Prostate gland (tissue), 2 donors: ENCODE measurements at places on chromosomes 7 and 10.

GRCh38 chr10:18577823-18578685, 73.3 kb downstream of the NSUN6 start:
- DNase-seq = no peak

- DNase-seq = no peak
Measured at GRCh38 chr10:89120931-89121763, 86.0 kb downstream of the CH25H start.

DNA sequence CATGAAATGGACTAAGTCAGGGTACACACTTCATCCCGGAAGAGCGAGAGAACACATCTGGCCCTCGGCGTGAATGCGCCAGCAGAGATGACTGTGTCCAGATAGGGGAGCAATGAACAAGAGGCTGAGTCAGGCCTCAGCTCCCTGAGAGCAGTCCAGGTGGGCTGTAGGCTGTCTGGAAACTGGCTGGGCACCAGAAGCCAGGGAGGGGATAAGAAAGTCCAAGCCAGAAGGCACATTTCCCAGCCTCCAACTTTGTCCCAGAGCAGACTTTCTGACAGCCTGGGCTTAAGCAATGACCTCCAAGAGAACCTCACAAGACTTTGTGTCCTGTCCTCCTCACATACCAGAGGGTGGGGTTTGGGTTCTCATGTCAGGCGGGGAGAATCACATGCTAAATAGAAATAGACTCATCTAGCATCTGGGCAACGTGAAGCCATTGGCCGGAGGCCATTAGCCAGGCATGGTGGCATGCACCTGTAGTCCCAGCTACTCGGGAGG, 157.2 kb downstream of the ARHGAP12 start:
- no peak for DNase-seq

GRCh38 chr10:30542895-30543288, 86.7 kb downstream of the LYZL2 start:
- no peak for DNase-seq

DNA sequence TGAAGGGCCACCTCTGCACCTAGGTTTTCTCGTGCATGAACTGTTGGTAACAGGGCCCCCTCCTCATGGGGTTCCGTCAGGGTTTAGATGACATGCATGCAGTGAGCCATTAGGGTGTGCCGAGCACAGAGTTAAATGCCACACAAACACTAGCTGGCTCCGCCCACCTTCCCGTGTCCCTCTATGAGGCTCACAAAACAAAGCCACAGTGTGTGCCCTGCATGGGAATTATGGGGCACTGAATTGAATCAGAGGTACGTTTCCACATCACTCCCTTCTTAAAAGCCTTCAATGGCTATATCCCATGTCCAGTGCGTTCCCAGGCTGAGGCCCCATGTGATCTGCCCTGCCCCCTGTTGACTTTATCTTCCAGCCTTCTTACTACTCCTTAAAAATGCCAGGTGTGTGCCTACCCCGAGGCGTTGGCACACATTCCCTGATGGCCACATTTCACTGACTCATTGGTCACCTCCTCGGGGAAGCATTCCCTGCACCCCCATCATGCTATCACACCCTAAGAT, 35.7 kb downstream of the GSDME start:
- no peak for DNase-seq

DNA sequence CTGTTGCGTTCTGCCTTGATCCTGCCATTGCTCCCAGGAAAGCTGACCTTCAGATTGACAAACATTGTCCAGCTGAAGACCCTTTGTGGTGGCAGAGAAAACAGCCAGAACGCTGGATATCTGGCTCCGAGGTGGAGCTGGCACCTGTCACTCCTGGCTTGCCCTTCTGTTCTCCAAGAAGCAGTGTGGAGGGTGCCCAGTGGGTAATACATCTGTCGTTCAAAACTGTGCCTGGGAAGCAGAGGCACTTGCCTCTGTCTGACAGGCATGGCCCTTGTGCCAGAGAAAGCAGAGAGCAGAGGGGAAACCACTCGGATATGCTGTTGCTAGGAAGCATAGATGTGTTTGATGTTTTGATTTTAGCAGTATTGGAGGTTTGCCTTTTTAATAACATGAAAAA, 231.4 kb downstream of the BMPER start:
- no peak for DNase-seq

DNA sequence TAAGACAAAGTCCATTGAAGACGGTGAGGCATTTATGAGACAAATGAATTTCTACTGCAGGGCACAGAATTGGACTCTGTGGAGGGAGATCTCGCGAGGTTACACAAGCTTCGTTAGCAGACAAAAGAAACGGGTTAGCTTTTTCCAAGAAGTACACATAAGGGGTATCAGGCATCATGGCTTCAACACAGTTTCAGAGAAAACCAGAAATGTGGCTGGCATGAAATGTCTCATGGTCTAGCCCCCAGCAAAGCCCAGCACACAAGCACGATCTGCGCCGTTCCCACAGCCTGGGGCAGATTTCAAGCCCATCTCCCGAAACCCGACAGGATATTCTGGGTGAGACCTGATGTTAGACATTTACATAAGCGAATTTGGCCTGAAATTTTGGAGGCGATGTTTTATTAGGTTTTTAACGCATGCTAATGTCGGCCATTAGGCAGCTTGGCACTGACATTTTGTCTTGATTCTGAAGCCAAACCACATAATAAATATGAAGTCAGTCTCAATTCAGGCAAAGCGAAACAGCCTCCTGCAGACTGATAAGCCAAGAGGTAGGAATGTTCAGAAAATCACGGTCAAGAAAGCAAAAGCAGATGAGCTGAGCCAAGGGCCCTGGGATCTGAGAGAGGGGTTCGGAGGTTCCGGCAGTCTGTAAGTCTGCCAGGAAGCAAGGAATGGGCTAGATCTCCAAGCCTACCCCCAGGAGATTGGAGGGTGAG, 240.5 kb downstream of the PRPF18 start:
- DNase-seq = no peak

DNA sequence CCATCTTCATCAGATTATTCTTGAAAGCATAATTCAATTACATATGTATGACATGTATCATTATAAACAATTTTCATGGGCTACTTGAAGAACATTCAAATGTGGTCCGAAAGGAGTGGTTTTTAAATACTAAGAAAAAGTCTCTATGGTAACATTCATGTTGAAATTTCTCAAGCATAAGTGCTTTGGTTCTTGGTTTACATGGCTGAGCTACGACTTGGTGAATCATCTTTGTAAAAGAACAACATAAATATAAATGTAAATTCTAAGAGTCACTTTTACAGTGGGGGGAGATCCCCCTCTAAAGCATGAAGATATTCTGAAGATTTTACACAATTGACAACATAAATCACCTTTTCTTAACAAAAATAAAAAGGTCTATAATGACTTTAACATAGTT, 118.6 kb downstream of the MAGI2 start:
- no peak for DNase-seq

DNA sequence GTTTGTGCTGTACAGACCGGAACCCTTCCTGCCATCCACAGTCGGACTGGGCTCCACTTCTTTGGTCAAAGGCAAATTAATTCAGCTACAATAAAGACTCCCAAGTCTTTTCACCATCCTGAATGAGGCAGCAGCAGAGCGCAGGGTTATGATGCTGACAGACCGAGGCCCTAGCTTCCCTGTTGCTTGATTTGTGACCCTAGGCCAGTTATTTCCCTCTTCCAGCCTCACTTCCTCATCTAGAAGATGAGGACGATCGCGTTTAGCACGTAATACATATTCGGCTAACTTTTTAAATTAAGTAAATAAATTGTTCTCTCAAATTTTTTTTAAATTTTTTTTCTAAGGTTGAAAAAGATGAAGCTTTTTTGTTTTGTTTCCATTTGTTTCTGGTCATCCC, 18.1 kb downstream of the ADRB1 start:
- DNase-seq = no peak

- DNase-seq = no peak
Measured at GRCh38 chr7:129835569-129835968, 117.2 kb downstream of the UBE2H start.

GRCh38 chr10:78712147-78712546, 356.6 kb upstream of the ZMIZ1 start:
- DNase-seq = no peak

DNA sequence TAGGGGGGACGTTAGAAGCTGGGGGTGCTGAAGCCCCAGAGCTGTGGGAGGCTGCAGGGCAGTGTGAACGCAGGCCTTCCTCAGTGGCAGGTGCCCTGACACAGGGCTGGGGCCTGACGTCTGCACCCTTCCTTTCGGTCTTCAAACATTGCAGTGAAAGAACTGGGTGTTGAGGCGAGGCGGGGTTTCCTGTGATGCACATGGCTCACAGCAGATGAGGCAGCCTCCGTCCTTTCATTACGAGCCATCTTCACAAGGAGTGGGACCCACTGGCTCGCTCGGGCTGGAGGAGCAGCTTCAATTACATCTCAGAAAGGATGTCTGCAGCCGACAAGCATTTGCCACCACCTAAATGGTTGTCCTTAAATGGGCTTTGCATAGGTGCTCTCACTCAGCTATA, 180.3 kb upstream of the SHH start:
- no peak for DNase-seq

- no peak for DNase-seq
Measured at GRCh38 chr7:36180121-36180520, 27.1 kb downstream of the EEPD1 start.

- DNase-seq = no peak
Measured at GRCh38 chr7:33725111-33726025, 180.0 kb upstream of the BMPER start.

DNA sequence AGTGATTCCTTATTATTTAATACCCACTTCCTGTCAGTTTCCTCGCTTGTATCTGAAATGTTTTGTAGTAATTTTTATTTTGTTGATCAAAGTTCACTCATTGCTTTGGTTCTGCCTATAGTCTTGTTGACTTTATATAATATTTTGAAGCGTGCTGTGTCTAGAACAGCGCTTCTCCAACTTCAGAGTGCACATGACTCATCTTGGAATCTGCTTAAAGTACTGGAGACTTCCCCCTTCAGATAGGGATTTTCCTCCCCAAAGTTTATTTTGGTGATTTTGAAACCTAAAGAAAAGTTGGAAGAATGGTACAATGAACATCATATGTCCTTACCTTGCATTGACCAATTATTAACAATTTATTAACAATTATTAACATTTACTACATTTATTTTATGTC, 5.8 kb downstream of the COMTD1 start:
- DNase-seq = no peak

DNA sequence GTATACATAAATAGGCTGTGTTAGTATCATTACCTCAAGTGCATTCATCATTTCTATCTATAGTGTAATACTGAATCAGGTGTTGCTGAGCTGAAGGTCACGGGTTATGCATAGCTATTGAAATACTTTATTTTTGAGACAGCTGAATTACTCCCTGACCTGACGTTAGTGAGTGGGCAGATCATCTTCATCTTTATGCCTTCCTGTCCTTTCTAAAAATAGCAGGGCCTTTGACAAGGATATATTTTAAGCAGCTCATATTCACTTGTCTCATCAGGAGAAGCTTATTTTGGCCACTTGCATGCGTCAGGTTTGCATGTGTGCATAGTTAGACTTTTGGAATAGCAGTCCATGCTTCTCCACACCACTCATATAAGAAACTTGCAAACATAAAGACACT, 63.6 kb upstream of the DKK1 start:
- DNase-seq = no peak

GRCh38 chr7:134565643-134566136, 16.8 kb downstream of the AKR1B15 start:
- peak; percentile 33 for DNase-seq

- peak; percentile 8 for DNase-seq
Measured at GRCh38 chr10:23826421-23826820, 382.5 kb upstream of the KIAA1217 start.

GRCh38 chr10:109845308-109845707, 78.0 kb downstream of the XPNPEP1 start:
- DNase-seq = no peak

GRCh38 chr7:2011266-2012043, 221.3 kb downstream of the MAD1L1 start:
- DNase-seq = no peak

DNA sequence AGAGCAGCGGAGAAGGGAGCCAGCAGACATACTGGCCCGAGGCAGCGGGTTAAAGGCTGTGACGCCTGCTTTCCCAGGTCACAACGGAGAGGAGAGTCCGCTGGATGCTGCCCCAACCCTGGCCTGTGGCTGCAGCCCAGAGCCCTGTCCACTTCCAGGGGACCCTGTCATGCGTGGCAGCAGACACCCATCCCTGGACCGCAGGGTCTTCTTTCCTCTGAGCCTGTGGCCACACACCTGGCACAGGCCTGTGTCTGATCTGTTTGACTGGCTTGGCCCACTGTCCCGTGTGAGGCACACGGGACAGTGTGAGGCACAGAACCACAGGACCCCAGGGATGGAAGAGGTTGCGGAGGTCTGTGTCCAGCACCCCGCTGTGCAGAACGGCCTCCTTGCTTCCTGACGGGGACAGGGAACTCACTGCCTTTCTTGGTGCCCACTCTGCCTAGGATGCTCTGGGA, 42.4 kb downstream of the INSIG1 start:
- DNase-seq = no peak

- no peak for DNase-seq
Measured at GRCh38 chr10:73043766-73044377, 52.8 kb downstream of the P4HA1 start.

- DNase-seq = no peak
Measured at GRCh38 chr7:133025056-133025455, 56.8 kb downstream of the CHCHD3 start.

- DNase-seq = no peak
Measured at GRCh38 chr7:134809616-134810015, 30.2 kb downstream of the CALD1 start.
